ENCODE measurements at places on chromosomes 5 and 9.

DNA sequence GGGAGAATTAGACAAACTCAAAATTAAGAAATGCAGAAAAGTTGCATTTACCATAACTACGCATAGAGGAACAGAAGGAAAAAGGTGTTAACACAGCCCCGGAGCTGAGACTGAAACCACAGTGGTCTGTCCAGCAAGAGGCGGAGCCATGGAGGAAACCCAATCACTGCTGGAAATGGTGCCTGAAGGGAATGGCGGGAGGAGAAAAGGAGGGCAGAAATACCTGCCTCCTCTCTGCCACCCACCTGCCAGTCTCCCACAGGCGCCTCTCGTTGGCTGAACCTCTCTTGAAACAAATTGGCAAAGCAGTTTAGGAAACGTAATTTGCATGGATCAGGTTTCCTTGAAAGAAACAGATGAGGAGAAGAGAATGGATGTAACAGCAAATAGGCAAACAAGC lies 9.7 kb upstream of the PRKACG start:
- no peak for DNase-seq

- no peak for DNase-seq
Observed at GRCh38 chr5:172455511-172456061, 1.3 kb upstream of the SH3PXD2B start.

GRCh38 chr5:176176231-176176630 lies 62.0 kb upstream of the SIMC1 start:
- no peak for DNase-seq

GRCh38 chr5:6448622-6449464 lies at the start of gene UBE2QL1:
TSS of gene UBE2QL1 (plus strand) at chr5:6448859. CDS start at chr5:6448894, 35 bp downstream.
- DNase-seq = peak; percentile 5

DNA sequence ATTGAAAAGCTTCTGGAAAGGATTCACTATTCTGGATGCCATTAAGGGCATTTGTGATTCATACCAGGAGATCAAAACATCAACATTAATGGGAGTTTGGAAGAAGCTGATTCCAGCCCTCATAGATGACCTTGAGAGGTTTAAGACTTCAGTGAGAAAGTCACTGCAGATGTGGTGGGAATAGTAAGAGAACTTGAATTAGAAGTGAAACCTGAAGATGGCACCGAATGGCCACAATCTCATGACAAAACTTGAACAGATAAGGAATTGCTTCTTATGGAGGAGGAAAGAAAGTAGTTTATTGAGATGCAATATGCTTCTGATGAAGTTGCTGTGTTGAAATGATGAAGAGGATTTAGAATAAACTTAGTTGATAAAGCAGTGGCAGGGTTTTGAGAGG lies 254.6 kb upstream of the SLC24A2 start:
- DNase-seq = no peak

- no peak for DNase-seq
Observed at GRCh38 chr5:33969572-33970452, 14.7 kb downstream of the SLC45A2 start.

Data from stimulated activated CD4-positive, alpha-beta T cell treated with anti-CD3 and anti-CD28 coated beads, Interleukin-12 subunit alpha, Interleukin-12 subunit beta, amount 100 ng/mL, for 4 hours (primary cell).